WTC11 (cell line): ENCODE measurements at places on chromosomes 2 and 18.
A peak's percentile ranks its signal among the peaks of the same experiment; 100 is the strongest.

GRCh38 chr2:1082456-1083205 is 132.0 kb downstream of the SNTG2 start:
- peak; percentile 49 for DNase-seq

- DNase-seq, result no peak
Observed at GRCh38 chr2:152246686-152247336, 71.2 kb upstream of the STAM2 start.

DNA sequence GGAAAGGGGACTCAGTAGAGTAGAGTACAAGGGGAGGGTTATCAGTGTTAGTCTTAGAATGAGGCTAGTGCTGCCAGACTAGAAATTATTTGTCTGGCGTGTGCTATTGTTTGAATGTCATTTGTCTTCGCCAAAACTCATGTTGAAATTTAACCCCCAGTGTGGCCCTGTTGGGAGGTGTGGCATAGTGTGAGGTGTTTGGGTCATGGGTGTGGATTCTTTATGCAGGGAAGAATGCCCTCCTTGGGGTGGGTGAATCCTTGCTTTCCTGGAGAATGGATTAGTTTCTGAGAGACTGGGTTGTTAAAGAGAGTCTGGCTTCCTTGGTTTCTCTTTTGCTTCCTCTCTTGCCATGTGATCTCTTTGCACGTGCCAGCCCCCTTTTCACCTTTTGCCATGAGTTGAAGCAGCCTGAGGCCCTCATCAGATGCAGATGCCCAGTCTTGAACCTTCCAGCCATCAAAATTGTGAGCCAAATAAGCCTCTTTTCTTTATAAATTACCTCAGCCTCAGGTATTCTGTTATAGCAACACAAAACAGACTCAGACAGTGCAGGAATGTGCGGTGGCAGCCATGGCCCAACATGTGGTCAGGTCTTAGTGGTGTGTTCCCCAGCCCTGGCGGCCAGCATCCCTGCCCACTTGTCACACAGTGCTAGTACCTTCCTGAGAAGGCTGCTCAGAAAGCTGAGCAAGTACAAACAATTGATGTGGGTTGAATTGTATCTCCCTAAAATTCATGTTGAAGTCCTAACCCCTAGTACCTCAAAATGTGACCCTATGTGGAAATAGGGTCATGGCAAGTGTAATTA is 48.4 kb upstream of the NAB1 start:
- DNase-seq, result no peak

- no peak for DNase-seq
Observed at GRCh38 chr2:119630121-119630520, 48.9 kb upstream of the TMEM177 start.

DNA sequence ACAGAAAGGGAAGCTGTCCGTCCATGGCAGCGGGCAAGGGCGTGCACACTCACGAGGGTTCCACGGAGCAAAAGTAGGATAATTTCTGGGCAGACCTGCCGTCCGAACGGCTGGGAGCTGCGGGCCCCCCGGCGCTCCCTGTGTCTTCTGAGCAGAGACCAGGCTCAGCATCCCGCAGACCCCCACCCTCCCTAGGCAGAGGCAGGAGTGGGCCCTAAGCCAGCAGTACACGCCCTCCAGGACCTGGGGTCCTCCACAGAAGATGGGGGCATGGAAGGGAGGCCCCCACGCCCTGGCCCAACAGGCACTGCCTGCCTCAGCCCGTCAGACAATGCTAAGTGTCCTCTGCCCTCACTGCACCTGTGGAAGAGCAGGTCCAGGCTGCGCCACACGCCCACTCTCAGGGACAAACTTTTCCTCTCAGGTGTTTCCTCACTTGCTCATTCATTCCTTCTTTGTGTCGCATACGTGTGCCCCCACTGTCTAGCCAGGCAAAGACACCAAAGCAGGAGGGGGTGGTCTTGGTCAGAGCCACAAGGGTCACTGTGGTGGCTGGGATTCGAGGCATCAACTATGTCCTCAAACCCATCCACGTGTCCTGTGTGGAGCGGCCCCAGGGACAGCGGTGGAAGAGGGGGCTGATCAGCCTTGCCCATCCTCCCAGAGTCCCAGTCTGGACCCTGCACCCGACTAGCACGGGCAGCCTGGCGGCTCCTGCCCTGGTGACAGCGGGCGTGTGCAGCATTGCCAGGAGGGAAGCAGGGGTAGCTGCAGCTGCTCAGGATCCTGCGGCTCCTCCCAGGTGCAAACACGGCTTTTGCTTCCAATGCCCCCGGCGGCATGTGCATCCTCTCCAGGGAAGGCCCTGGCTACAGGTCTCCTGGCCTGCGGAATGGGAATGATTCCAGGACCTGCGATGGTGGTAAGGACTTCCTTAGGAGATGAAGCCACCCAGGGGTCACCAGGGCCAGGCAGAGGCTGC is 2.4 kb upstream of the GPC1 start:
- peak; percentile 7 for DNase-seq

DNA sequence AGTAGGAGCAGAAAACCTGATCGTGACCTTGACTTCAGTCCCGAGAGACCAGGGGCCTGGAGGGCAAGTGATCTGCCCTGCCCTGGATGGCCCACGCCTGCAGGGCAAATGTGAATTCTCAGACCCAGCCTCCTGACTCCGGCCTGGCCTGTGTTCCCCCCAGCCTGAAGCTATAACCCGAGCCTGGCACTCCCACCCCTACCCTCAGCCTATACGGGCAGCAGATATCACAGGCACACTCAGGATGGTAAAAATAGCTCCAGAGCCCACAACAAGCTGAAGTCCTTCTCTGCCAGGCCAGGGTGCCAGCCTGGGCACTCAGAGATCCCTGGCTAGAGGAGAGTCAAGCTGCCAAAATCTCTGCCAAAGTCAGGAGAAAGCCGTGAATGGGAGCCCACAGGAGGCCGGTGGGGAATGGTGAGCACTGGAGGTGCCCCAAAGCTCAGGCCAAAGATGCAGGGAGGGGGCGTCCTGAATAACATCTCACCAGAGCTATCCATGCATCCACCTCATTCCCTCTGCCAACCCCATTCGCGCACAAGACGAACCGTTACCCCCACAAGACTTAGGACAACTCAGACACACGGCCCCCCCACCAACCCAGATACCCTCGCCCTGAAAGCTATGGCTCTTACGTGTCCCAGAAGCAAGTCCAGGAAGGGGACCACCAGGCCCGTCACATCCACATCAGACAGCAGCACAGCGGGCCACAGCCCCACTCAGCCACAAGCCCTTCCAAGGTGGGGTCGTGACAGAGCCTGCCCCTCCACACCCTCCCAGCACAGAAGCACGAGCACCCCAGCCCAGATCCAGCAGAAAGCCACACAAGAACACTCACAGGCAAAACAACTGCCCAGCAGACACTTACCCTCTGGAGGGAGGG is 144.9 kb downstream of the TNS1 start:
- no peak for DNase-seq

GRCh38 chr2:205845446-205845845 is 163.1 kb downstream of the NRP2 start:
- DNase-seq, result no peak

GRCh38 chr2:132477962-132478361 is 61.4 kb downstream of the GPR39 start:
- no peak for DNase-seq

DNA sequence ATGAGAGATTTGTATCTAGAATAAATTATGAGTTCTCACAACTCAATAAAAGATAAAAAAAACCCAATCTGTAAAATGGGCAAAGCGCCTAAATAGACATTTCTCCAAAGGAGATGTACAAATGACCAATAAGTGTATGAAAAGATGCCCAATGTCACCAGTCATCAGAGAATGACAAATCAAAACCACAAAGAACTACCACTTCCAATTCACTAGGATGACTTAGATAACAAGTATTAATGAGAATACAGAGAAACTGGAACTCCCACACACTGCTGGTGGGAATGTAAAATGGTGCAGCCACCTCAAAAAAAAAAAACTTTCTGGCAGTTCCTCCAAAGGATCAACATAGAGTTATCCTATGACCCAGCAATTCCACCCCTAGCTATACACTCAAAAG is 17.4 kb upstream of the COL6A3 start:
- no peak for DNase-seq

DNA sequence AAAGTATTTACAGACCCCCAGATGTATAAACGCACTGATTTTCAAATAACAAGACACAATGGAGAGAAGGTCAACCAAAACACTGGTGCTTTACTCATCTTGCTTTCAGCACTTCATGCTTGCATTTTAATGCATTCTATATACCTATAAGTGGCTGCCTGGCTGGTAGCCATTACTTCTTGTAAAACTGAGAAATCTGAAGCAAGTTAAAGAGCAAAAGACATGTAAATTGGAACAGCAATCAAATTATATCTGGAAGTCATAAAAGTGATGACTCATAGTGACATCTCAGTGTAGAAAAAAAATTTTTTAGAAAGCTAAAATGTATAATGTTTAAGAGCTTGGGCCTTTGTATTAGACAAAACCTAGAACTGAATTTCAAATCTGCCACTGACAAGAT is 106.2 kb downstream of the CCDC141 start:
- no peak for DNase-seq

GRCh38 chr2:181957668-181958067 is 28.0 kb upstream of the PPP1R1C start:
- no peak for DNase-seq

- no peak for DNase-seq
Observed at GRCh38 chr2:184057910-184058309, 540.4 kb upstream of the ZNF804A start.

GRCh38 chr2:178700136-178700535 is 107.1 kb downstream of the TTN start:
- DNase-seq, result no peak

DNA sequence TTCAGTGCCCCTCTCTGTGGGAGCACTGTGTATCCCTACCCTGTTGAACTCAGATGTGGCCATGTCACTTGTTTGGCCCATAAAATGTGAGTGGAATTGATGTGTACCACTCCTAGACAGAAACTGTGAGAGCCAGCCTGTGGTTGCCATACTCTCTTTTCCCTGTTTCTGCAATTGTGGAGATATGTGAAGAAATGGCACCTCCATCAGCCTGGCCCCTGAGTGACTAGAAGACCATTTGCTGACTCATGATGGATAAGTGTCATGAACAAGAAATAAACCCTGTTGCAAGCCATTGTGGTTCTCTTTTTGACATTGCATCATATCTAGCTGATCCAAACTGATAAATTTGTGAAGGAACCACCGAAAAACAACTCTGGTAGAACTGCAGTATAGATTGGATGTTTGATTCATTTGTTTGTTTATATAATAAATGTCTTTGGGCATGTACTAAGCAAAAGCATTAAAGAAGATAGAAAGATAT is 214.5 kb upstream of the FBXO11 start:
- no peak for DNase-seq

DNA sequence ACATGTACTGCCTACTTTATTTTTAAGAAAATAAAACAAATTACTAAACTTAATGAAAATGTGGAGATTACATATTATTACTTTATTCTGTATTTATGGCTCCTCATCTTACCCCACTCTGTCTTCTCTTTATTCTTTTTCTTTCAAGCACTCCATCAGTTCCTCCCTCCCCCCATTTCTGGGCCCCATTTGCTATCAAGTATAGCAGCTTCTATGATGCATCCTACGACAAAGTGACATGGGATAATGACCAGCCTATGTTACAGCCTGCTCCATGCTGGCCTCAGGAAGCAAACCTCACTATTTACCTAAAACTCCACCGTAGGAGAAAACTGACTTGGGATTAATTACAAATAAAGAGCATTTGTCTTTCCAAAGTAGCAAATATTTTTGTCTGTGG is 58.8 kb downstream of the RND3 start:
- DNase-seq, result no peak

DNA sequence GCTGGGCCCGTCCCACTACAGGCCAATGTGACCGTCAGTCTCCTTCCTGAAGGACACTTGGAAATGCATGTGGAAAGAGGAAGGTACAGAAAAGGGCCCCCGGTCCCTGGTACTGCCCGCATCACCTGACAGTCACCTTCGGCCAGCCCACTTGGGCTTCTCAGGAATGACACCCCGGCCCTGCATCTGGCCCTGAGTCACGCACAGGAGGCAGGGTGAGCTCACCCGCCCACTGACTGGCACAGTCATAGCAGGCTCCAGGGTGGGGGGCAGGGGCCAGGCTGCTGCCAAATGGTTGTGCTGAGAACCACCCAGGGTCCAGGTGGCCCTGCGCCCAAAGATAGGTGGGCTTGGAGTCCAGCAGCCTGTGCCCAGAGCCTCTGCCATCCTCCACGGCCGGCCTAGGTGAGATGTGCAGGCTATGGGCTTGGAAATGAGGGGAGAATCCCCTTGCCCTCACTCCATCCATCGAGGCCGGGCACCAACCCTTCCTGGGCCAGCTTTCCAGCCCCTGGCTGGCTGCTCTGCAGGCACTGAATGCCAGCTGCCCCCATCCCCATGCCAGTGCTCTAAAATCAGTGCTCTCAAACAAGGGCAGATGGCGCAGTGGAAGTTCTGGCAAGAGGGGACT is 14.1 kb downstream of the EMX1 start:
- DNase-seq, result peak; percentile 3

- DNase-seq, result no peak
Observed at GRCh38 chr2:219578811-219579613, 6.9 kb downstream of the INHA start.

- no peak for DNase-seq
Observed at GRCh38 chr18:1244397-1245122, 339.9 kb downstream of the ADCYAP1 start.

GRCh38 chr2:109563288-109563687 is 50.5 kb downstream of the SEPTIN10 start:
- no peak for DNase-seq

GRCh38 chr2:100767224-100767653 is 52.7 kb upstream of the NPAS2 start:
- no peak for DNase-seq

DNA sequence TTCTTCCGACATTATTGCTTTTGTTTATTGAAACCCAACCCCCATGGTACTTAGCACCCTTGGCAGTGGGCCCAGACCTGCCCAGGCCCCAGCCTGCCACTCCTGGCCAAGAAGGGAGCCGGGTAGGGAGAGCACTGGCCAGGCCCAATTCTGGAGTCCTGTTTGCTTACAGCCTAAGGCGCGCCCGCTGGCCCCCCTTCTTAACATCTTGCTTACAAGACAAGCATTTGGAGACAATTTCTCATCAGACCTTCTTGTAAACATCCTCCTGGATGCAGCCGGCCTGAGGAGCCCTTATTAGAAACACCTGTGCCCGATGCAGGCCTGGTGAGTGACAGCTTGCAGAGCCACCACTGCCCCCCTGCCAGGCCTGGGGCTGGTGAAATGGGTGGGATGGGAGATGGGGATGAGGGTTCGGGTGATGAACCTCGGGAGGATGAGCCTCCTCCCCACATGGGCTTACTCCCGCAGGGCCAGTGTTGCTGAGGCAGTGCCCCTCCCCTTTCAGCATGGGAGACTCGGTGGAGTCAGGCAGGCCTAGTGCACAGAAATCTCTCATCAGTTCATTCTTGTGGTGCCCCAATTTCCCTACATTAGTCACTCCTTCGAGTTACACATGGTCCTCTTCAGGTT is 217.5 kb downstream of the CYP26B1 start:
- no peak for DNase-seq

GRCh38 chr2:241770185-241770935 is 6.3 kb upstream of the GAL3ST2 start:
- peak; percentile 15 for DNase-seq

- no peak for DNase-seq
Observed at GRCh38 chr2:239651859-239652258, 251.0 kb upstream of the HDAC4 start.

- DNase-seq, result no peak
Observed at GRCh38 chr18:12003894-12004293, 22.6 kb downstream of the IMPA2 start.
